ENCODE measurements at places on chromosomes 12 and 14. TPM values are rescaled to one million over a fixed set of nuclear protein-coding genes. Genes with fewer than 3 reads are reported as not detected.

The CLEC7A gene
- not detected for polyA plus RNA-seq

The P2RX2 gene
- not detected for polyA plus RNA-seq

DNA sequence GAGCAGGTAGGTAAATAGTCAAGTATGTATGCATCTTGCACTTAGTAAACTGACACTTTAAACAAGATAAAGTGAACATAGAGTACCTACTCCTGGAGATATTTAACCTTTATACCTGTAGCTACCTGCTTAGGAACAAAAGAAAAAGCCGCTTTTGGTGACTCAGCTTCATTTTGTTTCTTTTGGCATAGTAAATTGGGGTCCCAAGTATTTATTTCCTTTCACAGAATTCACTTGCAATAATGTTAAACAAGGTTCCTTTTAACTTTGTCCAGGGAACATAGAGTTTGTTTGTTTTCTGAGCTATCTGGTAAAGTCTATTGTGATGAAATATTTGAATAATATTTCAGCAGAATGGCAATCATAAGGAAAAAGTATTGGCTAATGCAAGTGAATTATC, 20.0 kb downstream of the SLCO1B3 start:
- DNase-seq, result no peak

DNA sequence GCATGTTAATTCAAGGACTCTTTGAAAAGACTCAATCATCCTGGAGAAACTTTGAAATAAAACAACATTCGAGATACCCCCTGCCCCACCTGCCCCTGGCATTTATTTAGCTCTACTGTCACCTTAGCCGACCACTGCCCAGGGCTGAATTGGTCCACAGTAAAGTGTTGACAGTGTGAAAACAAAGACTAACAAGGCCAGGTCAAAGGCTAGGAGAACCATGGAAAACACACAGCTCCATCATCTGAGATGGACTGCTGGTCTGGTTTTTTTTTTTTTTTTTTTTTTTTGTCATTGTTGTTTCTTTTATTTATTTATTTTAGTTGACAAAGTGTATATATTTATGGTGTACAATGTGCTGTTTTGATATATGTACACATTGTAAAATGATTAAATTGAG, 25.7 kb downstream of the GSTZ1 start:
- DNase-seq, result no peak

DNA sequence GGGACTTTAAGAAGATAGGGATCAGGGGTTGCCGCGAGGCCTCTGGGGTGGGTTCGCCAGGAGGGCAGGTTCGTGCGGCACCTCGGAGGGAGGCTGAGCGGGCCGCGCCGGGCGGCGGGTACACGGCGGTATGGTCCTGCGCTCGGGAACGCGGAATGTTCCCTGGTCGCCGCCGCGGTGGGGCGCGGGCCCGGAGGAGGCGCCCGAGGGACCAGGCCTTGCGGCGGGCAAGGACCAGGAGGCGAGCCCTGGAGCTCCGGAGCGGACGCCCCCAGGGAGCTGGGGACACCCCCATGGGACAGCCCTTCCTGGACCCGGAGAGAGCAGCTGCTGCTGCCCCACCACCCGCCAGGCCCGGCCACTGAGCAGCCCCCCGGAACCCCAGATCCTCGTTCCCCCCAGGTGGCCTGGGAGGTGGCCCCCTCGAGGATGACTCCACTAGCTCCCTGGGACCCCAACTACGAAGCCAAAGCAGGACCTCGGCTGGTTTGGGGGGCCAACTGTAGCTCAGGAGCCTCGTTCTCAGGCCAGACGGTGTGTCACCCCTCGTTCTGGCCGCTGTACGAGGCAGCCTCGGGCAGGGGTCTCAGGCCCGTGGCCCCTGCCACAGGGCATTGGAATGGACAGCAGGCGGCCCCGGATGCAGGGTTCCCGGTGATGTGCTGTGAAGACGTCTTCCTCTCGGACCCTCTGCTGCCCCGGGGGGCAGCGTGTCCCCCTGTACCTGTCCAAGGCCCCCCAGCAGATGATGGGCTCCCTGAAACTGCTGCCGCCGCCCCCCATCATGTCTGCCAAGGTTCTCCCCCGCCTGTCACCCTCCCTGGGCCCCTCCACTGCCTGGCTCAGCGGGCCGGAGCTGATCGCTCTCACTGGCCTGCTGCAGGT, 45.6 kb upstream of the SLC8A3 start:
- no peak for DNase-seq

Data from BJ (cell line).